Lung microvascular endothelial cell (primary cell): ENCODE measurements at places on chromosomes 16 and 17. TPM values are rescaled to one million over a fixed set of nuclear protein-coding genes. Genes with fewer than 3 reads are reported as not detected.
A peak's percentile ranks its signal among the peaks of the same experiment; 100 is the strongest.

Gene ARL6IP1
- 366 and 872 TPM in 2 replicates for total RNA-seq

- no peak for DNase-seq
These were observed 2.0 kb downstream of the AKAP10 start for GRCh38 chr17:19975601-19976000.

DNA sequence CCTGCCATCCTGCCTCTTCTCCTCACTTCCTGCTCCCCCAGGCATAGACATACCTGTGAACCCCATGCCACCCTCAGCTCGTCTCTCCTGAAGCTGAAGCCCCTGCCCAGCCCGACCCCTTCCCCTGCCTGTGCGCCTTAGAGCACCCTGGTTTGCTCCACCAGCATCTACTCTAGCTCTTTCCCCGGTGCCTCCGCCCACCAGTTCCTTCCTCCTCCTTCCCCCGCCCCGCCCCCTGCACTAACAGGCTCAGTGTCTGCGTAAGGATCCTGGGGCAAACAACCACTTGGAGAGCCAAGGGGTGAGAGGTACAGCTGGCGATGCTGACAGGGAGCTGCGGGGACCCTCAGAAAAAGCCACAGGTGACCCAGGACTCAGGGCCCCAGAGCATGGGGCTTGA lies 1.9 kb downstream of the GPR142 start:
- no peak for DNase-seq

Gene GRAP
- total RNA-seq, result 201 and 267 TPM in 2 replicates

Gene MMP2
- 14.1 and 24.4 TPM in 2 replicates for total RNA-seq

Gene CACNG3
- not detected in 2 replicates for total RNA-seq

Gene TMEM100
- 1.7 and 25.4 TPM in 2 replicates for total RNA-seq

- peak; percentile 47 for DNase-seq
These were observed 491 bp downstream of the TRAP1 start for GRCh38 chr16:3716831-3717234.

Gene SLC4A1
- total RNA-seq, result not detected in 2 replicates
